ENCODE measurements at places on chromosomes 3 and 15.

- DNase-seq, result no peak
Observed at GRCh38 chr3:196967412-196968232, 1.0 kb downstream of the PIGZ start.

- DNase-seq, result peak; percentile 28
Observed at GRCh38 chr15:63601026-63601703, 4.0 kb downstream of the FBXL22 start.

DNA sequence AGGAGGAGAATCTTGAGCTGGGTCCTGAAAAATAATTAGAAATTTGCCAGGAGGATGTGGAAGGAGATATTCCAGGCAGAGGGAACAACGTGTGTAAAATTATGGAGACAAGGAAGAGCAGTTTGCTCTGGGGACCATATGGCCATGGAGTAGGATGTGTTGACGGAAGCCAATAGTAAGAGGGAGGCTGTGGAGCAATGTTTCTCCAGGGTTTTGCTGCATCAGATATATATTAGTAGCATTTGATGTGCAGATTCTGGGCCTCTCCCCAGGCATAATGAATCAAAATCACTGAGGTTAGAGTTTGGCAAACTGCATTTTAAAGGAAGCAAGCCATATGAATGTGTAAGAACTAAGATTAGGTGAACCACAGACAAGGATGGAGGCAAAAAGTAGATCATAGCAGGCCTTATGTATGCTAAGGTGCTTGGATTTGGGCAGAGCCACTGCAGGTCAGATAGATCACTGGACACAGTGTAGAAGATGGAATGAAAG, 192.9 kb upstream of the IL12A start:
- no peak for DNase-seq

- no peak for DNase-seq
Observed at GRCh38 chr3:169110633-169111032, 552.9 kb downstream of the MECOM start.

GRCh38 chr3:119125742-119126504, 20.0 kb upstream of the TEX55 start:
- DNase-seq, result no peak

GRCh38 chr3:72907131-72907711, 19.4 kb downstream of the GXYLT2 start:
- DNase-seq, result no peak

DNA sequence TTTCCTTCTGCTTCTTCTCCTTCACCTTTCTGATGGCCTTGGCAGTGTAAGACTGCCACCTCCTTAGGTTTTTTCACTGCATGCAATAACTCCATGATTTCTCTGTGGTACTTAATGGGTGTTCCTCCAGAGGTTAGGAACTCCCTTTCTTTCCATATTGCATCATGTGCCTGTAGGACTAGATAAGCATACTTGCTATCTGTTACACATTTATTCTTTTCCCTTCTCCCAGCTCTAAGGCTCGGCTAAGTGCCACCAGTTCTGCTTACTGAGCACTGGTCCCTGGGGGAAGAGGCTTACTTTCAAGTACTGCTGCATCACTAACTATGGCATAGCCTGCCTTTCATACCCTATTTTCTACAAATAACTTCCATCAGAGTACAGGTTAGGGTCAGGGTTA, 351.8 kb downstream of the OTOL1 start:
- no peak for DNase-seq

DNA sequence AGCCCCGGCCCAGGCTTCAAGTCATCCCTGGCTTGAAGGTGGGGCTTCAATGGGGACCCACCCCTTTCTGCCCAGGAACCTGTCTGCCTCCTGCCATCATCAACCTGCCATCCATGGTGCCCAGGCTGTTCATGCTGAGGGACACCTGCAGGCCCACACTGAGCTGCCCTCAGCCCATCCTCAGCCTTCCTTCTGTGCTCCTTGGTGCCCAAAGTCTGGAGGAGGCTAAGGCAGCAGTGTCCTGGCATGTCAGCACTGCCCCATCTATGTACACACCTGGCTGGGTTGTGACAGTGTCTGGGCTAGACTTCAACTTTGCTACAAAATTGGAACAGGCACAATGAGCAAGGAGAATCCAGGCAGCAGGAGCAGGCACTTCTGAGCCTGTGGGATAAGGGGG, 745.3 kb upstream of the EPHA6 start:
- DNase-seq, result no peak

DNA sequence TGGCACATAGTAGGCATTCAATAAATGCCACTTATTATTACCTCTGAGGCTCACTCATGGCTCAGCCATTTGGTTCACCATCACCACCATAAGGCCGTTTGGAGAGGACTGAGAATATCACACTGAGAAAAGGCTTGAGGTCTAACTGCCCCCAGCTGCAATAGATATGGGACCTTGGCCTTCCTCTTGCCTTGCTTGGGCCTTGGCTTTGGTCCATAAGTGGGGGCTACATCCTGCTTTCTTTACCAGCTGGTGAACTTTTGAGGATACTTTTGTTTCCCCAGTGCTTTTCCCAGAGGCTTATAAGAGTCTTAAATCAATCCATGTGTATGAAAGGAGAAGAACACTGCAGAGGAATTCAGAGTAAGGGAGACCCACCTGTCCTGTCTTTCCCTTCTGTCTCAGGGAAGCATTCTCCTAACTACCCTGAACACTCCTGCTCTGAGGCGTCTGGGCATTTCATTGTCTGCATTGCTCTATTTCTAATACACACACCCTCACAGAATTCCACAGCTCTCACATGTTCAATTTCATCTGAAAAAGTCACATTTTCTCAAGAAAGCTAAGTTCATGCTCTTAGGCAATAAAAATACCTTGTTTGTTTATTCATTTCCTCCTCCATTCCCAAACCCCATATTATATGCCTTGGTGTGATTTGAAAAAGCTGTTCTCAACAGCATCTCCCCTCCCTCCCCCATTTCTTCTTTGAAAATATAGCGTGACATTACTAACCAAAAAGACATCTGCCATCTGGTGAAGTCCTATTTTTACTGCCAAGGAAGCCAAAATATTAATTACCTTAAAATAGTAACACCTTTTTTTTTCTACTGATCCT, 22.5 kb upstream of the KCNMB2 start:
- DNase-seq, result no peak

DNA sequence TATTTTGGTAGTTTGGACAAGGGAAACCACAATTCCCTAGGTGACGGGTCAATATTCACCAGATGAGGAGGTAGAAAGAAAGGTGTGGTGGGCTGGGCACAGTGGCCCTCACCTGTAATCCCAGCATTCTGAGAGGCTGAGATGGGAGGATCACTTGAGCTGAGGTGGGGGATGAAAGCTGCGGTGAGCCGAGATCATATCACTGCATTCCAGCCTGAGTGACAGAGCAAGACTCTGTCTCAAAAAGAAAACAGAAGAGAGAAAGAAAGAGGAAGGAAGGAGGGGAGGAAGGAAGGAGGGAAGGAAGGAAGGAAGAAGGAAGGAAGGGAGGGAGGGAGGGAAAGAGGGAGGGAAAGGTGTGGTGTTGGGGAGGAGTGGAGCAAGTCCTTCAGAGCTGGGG, 56.1 kb upstream of the RNF7 start:
- no peak for DNase-seq

DNA sequence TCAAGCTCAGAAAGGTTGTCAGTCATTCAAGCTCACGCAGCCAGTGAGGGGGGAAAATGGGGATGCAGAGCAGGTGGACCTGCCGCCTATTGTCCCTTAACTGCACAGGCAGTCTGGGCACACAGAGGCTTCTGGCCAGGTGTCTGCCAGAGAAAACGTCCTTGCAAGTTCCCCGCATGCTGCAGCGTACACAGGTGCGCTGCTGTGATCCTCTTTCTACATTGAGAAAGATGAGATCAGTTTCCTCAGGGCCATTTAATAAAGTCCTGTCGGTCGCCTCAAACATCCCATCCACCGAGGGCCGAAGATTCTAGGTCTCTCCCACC, 445 bp upstream of the TSEN2 start:
- DNase-seq, result no peak

DNA sequence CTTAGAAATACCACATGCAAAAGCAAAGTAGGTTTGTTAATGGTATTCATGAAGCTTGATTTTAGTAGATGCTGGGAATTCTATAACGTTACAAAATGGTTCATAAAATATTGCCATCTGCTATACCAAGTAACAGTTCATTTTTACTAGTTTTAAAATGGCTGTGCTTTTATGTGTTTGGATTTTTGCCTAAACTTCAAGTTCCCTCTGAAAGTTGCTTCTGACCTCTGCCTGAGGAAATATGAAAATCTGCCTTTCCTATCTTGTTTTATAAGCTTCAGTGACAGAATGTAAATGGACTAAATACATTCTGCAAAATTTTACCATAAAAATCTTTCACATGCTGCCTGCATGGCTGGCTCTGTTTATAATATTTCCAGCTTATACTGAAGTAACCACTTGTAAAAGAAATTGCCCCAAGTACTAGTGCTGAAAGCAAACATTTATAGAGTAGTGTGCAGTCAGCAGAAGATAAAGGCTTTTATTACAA, 560.7 kb upstream of the ROBO2 start:
- no peak for DNase-seq

- DNase-seq, result no peak
Observed at GRCh38 chr3:161349529-161350312, 21.6 kb downstream of the SPTSSB start.

- no peak for DNase-seq
Observed at GRCh38 chr15:64943512-64944225, 32.0 kb downstream of the ANKDD1A start.

- no peak for DNase-seq
Observed at GRCh38 chr3:17806201-17806600, 63.8 kb upstream of the TBC1D5 start.

GRCh38 chr15:42491539-42492225, 741 bp upstream of the ZNF106 start:
- DNase-seq, result peak; percentile 17

- DNase-seq, result no peak
Observed at GRCh38 chr15:26926081-26926480, 44.9 kb upstream of the GABRG3 start.

- DNase-seq, result no peak
Observed at GRCh38 chr15:27936164-27936563, 163.0 kb downstream of the OCA2 start.

DNA sequence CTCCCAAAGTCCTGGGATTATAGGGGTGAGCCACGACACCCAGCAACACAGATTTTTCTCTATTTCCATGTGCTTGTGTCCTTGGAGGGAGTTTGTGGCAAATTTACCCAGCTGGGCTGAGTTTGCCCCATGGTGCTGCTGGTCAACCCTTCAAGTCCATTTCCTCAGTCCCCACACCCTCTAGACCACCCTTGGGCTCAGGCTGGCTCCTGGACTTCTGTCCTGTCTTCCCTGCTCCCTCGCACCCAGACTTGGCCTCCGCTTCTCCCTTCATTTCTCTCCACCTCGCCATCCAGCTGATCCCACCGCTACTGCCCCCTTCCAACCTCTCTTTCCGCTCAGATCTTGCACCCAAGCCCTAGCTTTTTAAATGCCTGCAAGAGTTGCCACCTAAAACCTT, 7.3 kb upstream of the RHOV start:
- DNase-seq, result no peak

Data from 8988T (cell line).